WTC11 (cell line): ENCODE measurements at places on chromosomes 12 and 14. TPM values are rescaled to one million over a fixed set of nuclear protein-coding genes. Genes with fewer than 3 reads are reported as not detected.
A peak's percentile ranks its signal among the peaks of the same experiment; 100 is the strongest.

Gene SUOX
- total RNA-seq = 20.3 to 23.2 TPM (median 23.2 TPM) in 3 replicates

Gene BCL2L14
- total RNA-seq = 0.87 to 0.94 TPM (median 0.90 TPM) in 3 replicates

Gene POMT2
- 31.3 to 38.7 TPM (median 35.2 TPM) in 3 replicates for total RNA-seq

Gene PRB2
- total RNA-seq = not detected in 3 replicates

Gene GTF2H3
- 31.6 to 35.9 TPM (median 35.8 TPM) in 3 replicates for total RNA-seq

Gene NELL2
- total RNA-seq = 37.4 to 49.9 TPM (median 45.8 TPM) in 3 replicates

Gene L3HYPDH
- total RNA-seq = 14.3 to 17.5 TPM (median 16.6 TPM) in 3 replicates

Gene EMP1
- 0.66 to 1.4 TPM (median 1.4 TPM) in 3 replicates for total RNA-seq

Gene TRPV4
- 2.9 to 5.4 TPM (median 5.1 TPM) in 3 replicates for total RNA-seq

Gene AICDA
- 0.13 TPM in 1 of 3 replicates, not detected in the others for total RNA-seq

Gene OSGEP
- total RNA-seq = 33.3 to 40.0 TPM (median 37.3 TPM) in 3 replicates

DNA sequence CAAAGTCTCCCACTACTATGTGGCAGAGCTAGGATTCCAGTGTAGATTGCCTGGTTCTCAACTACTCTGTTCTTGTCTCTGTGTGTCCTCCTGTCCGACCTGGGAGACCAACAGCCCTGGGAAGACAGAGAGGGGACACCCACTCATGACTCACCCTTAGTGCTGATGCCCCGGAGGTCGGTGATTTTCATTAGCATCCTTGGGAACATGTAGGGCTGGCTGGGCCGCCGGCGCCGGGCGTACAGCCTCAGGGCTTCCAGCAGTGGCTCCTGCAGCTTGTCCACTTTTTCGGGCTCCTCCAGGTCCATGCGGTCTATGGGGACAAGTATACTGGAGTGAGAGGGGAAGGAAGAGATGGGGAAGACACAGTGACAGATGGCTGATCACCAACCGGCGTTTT is 5.9 kb upstream of the ITGB7 start:
- no peak for DNase-seq

DNA sequence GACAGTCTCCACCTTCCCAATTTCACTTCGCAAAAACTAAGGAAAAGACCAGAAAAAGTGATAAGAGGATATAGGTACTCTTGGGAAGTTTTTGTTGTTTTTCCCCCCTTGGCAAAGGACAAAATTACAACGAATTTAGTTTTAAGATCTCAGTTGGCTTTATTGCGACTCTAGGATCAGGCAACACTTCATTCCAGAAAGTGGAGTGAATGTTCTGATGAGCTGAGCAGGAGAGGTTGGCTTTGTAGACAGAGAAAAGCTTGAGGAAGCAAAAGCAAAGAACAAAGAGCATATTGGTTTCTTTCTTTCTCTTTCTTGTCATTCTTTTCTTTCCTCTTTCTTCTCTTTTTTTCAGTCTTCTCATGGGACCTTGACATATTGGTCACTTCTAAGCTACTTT is 640 bp upstream of the ZFYVE1 start:
- no peak for DNase-seq

DNA sequence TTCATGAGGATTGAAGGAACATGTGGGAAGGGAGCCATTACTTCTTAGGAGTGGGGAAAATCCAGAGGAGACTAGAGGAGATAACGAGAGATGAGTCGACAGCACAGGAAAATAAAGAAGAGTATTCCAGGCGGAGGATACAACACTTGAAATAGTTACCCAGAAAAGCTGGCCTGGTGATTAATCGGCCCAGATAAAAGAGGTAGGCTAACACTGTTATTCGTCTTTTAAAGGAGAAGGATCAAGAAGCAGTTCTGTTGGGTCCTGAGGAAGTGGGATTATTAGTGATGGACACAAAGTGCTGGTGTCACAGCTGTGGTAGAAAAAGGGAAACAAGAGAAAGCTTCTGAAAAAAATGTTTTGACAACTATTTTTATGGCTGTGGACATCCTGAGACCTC is 425.3 kb downstream of the ZFP36L1 start:
- DNase-seq = no peak

- DNase-seq = no peak
Measured at GRCh38 chr12:24899503-24900075, 49.3 kb downstream of the BCAT1 start.

DNA sequence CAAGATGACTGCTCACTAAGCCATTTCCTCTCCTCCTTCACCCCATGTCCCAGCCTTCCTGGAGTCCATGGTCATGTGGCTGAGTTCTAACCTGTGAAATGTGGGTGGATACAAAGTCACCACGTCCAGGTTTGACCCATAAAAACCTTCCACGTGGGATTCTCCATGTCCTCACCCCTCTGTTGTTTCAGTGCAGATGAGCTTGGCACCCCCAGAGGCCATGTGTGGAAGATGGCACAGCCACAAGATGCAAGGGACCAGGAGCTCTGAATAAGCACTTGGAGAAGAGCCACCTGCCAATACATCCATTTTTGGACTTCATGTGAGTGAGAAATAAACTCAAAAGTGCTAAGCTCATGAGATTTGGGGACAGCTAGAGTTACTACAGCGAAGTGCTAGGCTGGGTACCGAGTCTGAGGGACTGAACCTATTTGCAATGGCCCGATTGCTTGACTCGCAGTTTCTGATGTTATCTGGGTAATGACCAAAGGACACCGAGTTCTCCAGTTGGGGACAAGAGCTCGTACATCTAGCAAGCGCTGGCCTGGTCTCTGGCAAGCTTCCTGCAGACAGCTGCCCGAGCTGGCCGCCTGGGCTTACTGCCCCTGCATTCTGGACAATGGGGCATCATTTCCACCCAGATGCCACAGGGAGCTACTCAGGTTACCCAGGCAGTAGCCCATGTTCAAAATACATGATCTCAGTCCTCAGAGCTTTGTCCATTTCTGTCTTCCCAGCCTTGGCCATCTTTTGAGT is 7.7 kb upstream of the SLC24A4 start:
- DNase-seq = no peak

DNA sequence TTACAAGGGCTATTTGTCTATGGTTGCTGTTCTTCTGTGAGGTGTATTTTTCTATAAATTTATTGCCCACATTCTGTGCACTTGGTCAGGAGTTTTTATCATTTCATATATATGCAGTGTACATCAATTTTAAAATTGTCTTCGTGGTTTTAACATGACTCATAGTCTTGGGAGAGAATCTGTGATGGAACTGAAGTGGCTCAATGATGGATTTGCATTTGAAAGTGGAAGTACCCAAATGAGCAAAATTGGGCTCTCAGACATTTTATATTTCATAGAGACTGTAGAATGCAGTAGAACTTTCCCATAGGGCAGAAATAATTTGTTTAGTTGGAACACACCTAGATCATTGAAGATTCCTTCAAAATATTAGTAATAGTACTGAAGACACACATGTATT is 1.9 kb upstream of the SCFD1 start:
- no peak for DNase-seq

DNA sequence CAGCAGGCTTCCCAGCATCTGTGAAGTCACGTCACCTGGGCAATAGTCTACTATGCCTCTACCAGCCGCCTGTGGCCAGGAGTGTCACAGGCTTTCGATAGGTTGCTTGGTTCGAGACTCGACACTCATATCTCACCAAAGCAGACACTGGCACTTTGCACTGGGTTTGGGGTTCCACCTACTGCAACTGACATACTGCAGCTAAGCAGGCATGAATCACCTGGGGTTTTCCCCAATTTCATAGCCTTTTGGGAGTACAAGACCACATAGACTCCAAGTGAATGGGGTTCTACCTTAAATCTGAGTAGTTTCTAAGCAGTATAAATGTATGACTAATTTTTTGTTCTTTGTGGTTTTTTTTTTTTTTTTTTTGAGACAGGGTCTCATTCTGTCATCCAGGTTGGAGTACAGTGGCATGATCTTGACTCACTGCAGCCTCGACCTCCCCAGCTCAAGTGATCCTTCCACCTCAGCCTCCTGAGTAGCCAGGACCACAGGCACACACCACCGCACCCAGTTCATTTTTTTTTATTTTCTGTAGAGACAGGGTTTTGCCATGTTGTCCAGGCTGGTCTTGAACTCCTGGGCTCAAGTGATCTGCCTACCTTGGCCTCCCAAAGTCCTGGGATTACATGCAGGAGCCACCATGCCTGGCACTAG is 32.1 kb downstream of the DMAC2L start:
- no peak for DNase-seq

DNA sequence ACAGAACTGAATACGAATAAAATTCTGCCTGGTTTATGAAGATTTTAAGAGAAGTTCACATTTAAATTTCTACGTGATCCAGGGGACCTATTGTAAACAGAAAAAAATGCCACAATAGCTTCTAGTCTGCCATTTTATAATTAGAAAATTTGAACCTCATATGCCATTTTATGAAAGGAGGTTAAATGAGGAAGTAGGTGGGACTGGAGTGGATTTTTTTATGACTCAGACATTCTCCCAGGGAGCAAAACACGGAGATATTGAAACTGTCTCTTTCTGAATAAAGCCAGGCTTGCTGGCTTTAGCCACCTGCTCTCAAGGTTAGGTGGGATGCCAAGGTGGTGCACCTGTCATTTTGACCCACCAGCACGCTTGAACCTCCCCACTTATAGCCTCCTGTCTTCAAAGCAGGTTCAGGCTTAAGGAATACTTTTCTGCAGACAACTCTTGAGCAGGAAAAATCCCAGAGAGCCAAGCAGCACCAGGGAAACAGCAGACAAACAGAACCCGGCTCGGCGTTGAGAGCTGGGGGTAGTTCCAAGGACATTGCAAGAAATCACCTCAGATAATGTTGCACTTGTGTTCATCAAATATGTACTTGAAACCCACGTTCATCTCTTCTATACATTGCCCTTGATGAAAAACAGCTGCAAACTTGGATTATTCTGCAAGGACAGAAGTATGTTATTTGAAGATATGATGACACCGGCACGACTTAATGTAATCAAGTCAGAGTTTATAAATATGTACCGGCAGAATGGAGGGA is 203.7 kb downstream of the PPM1H start:
- DNase-seq = no peak

DNA sequence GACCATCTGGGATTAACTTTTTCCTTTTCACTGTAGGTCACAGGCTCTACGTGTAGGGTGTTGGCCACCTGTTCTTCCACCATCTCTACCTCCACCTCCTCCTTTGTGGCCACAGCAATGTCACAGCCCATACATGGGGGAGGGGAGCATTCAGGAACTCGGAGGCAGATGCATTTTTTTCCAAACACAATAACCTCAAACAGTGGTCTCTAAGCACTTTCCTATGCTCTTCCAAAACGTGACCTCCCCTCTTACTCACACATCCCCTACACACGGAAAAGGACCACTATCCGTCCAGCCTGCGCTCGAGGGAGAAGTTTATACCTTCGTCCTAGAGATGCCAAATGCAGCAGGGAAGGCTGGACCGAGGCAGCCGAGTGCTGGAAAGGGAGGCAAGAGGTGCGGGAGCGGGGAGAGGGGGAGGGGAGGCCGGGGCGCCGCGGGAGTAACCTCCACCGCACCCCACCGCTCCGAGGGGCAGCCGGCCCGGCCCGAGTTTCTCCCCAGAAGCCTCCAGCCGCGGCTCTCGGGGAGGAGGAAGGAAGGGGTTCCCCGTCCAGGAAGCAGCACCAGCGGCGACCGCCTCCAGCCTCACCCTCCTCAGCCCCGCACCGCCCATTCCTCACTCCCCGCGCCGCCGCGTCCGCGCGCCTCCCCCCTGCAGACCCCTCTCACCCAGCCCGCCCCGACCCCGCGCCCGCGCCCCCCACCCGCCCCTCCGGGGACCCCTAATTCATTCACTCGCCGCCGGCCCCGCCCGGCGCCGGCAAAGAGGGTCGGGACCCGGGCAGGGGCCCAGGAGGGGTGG is 594 bp downstream of the KRAS start:
- peak; percentile 34 for DNase-seq

DNA sequence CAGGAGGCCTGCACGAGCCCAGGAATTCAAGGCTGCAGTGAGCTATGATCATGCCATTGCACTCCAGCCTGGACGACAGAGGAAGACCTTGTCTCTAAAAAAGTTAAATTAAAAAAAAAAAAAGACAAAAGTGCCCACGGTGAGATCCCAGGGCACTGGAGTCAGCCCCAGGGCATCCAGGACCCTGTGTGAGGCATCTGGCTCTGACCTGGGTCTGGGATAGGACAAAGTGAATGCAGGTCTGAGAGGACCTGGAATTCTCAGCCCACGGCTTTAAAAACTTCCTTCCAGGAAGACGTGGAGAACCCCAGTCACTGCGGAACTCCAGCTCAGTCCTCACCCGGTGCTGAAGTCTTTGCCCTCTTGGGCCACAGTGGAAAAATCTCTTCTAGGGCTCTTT is 33.1 kb downstream of the PHETA1 start:
- no peak for DNase-seq

GRCh38 chr12:52062167-52063081 is 7.4 kb upstream of the ATG101 start:
- no peak for DNase-seq

DNA sequence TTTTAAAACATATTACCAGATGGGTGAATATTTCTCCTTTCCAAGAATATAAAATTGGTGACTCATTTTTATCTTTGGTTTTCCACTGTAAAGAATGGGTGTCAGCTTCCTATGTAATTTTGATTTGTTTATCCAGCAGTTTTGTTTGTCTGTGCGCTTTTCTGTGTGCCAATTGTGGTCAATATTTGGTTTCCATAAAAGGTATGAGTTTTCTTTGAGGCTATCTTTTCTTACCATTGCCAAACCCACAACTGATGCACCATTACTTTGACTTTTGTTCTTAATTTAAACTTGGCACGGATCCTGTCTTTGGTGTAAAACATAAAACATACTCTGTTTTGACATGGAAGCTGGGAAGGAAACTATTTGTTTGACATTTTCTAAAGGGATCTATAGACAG is 78.8 kb upstream of the NAV3 start:
- no peak for DNase-seq

DNA sequence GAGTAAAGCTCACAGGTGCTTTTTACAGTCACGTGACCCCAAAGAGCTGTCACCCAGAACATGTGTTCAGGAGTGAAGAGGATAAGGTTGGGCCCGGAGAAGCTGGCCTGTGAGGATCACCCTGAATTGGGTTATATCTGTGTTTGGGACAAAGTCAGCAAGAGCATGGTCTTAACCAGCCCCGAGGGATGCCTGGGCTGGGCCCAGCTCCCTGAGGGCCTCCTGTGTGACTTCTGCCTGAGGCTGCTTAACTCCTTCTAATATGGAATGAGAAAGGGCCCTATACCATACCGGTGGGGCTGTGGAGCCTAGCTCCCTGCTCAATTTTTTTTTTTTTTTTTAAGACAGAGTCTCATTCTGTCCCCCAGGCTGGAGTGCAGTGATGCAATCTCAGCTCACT is 2.5 kb downstream of the CDCA4 start:
- DNase-seq = no peak

- no peak for DNase-seq
Measured at GRCh38 chr12:39441189-39441962, 1.5 kb downstream of the KIF21A start.

DNA sequence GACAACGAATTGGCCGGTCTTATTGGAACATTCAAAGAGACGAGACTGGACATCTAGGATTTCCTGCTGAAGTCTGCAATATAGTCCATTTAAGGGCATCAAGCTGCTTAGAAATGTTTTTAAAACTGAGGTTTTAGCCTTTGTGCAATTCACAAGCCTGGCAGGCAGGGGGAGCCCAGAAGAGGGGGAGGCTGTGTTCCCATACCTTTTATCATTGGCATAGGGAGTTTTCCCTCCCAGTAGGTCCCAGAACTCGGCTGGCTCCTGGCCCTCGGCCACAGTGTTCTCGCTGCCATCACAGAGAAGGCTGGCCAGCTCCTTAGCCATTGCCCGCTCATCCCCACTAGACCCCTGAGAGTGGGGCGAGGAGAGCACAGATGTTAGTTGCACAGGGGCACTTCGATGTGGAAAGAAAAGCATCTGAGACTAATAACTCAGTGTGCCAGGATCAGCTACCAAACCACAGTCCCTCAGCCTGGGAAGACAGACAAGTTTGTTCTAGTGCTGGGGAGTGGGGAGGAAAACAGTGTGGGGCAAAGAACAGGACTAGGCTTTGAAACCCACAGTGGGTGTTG is 15.1 kb downstream of the AVIL start:
- peak; percentile 75 for DNase-seq
